NCI-H1105 treated with DMSO at 0.1 percent for 48 hours (cell line): ENCODE measurements at places on chromosomes 7 and 10.

DNA sequence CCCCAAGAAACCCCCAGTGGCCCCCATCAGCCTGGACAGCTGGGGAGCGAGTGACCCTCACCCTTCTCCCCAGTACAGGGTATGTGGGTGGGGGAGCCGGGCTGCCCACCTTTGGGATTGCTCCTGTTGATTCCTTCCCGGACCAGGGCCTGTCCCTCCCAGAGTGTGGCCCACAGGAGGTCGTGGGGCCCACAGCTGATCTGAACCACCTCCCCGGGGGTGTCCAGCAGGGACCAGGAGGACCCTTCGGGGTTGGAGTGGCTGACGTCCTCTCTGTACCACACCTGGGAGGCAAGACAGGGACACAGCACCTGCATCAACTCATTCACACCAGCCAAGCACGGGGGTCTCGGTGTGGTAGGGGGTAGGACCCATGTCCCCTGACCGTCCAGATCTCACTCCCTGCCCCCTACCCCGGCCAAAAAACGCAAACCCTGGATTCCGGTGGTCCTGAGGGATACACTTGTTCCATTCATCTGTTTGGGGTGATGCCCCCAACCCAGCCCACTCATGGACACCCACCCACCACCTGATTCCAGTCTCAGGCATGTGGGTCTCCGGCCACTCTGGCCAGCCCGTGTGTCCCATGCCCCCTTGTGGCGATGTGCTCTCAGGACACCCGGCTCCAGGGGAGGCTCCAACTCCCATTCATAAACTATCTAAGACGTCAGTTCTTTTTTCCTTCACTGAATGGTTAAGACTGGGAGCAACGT lies 10.9 kb downstream of the TECPR1 start:
- no peak for DNase-seq

DNA sequence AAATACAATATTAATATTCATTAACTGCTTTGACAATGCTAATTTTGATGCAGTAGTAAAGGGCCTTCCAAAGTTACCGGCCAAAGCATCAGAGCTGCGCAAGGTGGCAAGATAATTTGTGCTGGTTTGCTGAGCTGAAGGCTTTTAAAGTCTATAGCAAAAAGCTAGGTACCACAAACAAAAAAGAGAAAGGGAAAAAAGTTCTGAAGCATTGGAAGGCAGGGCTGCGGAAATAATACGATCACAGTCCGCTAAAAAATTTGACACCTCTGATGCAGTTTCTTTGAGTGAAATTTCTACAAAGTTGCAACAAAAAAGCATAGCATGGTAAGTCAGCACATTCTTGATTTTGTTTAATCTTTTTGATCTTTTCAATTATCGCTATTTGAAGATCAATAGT lies 175.6 kb downstream of the TCF7L2 start:
- no peak for DNase-seq

- DNase-seq, result no peak
Measured at GRCh38 chr7:99120916-99121315, 23.0 kb downstream of the SMURF1 start.

DNA sequence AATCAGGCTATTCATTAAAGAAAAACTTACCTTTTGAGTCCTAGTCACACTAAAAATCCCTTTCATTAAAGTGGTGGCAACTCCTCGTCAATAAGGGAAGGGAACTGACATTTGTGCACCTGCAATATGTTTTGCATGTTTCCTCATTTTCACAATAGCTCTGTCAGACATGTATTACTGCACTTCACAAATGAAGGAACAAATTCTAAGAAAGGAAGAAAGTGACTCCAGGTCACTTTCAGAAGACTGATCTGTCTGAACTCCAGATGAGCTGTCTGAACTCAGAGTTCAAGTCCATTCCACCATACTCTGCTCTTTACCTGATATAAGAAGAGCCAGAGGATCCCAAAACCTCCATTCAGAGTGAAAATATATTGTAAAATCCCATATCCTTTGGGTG lies 50.3 kb upstream of the GSAP start:
- DNase-seq, result no peak
